ENCODE measurements at places on chromosomes 1 and 21.
A peak's percentile ranks its signal among the peaks of the same experiment; 100 is the strongest.

GRCh38 chr1:51264451-51264850 lies 28.4 kb downstream of the RNF11 start:
- H3K36me3 ChIP-seq, result no peaks in the 10 kb centered on the region
- peak overlapping the region; percentile 34 for H3K27ac ChIP-seq
- DNase-seq, result no peak
- no peak overlapping the region for H3K4me3 ChIP-seq
- no peaks in the 10 kb centered on the region for H3K27me3 ChIP-seq

- no peak overlapping the region for H3K4me3 ChIP-seq
- no peak overlapping the region for H3K27ac ChIP-seq
- no peaks in the 10 kb centered on the region for H3K27me3 ChIP-seq
- DNase-seq, result no peak
- H3K36me3 ChIP-seq, result no peaks in the 10 kb centered on the region
Measured at GRCh38 chr1:156999596-157000320, 45.8 kb downstream of the ARHGEF11 start.

- H3K27me3 ChIP-seq, result no peaks in the 10 kb centered on the region
- H3K36me3 ChIP-seq, result no peaks in the 10 kb centered on the region
- DNase-seq, result no peak
Measured at GRCh38 chr1:116152577-116152943, 41.4 kb downstream of the MAB21L3 start.

- no peaks in the 10 kb centered on the region for H3K27me3 ChIP-seq
- no peak overlapping the region for H3K4me3 ChIP-seq
- no peaks in the 10 kb centered on the region for H3K36me3 ChIP-seq
- no peak overlapping the region for H3K27ac ChIP-seq
- DNase-seq, result no peak
Measured at GRCh38 chr1:55396381-55396891, 181.3 kb upstream of the USP24 start.

- DNase-seq, result no peak
- H3K36me3 ChIP-seq, result no peaks in the 10 kb centered on the region
- H3K27me3 ChIP-seq, result no peaks in the 10 kb centered on the region
- no peak overlapping the region for H3K4me3 ChIP-seq
- H3K4me1 ChIP-seq, result peaks cover 9% of the 10 kb centered on the region
Measured at GRCh38 chr1:41469706-41470105, 14.8 kb downstream of the EDN2 start.

- no peak overlapping the region for H3K4me3 ChIP-seq
- no peaks in the 10 kb centered on the region for H3K36me3 ChIP-seq
- peak overlapping the region; percentile 39 for H3K27ac ChIP-seq
- no peak for DNase-seq
- H3K27me3 ChIP-seq, result no peaks in the 10 kb centered on the region
Measured at GRCh38 chr1:219433496-219434131, 179.3 kb downstream of the ZC3H11B start.

DNA sequence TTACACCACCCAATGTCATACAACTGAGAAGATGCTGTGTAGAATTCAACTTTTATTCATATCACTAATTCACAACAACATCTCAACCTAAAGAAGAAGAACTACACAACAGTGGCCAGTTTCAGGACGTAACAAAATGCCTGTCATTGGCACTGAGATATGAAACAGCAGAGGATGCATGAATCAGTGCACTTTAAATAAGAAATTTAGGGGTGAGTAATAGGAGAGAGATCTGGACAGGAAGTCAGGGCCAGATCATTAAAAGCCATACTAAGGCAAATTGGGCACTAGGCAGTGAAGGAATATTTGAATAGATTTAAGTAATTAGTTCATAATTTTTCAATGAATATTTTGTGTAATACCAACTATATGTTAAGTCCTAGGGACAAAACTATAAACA lies 510.5 kb downstream of the PLPP3 start:
- no peaks in the 10 kb centered on the region for H3K36me3 ChIP-seq
- H3K4me3 ChIP-seq, result no peak overlapping the region
- DNase-seq, result no peak
- peaks cover 24% of the 10 kb centered on the region for H3K4me1 ChIP-seq
- H3K27me3 ChIP-seq, result no peaks in the 10 kb centered on the region
- H3K27ac ChIP-seq, result no peak overlapping the region

DNA sequence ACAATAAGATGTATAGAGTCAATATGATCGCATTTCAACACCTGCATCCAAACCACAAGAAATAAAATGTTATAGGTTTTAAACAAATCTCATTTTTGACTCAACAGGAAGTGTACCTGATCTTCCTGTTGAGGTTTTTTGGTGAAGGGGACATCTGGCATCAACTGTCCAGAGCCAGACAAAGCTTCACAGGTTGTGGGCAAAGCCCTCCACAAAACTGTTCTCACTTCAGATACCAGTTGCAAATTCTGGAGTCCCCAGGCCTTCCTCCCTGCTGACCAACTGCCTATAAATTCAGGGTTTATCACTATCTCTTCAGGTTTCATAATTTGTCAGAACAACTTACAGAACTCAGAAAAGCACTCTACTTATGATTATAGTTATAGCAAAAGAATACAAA lies 326.1 kb upstream of the CAMK1G start:
- no peak overlapping the region for H3K4me3 ChIP-seq
- H3K27me3 ChIP-seq, result peaks cover 30% of the 10 kb centered on the region
- no peak overlapping the region for H3K27ac ChIP-seq

- H3K27ac ChIP-seq, result no peak overlapping the region
- no peak for DNase-seq
Measured at GRCh38 chr1:61754545-61754944, 12.3 kb downstream of the PATJ start.

DNA sequence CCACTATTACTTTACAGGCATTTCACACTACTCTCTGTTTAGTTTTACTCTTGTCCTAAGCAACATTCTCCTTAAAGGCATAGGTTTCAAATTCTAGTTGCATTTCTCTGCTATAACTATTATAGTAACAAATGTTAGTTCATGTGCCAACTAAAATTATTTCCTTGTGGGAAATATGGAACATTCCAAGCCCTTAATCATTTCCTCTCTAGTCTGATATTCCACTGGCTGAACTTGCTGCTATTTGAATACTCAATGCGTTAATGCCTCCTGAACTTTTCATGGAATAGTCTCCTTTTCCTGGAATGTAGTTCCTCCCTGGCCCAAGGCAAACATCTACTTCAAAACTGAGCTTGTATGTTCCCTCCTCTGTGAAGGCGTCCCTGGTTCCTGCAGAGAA lies 19.3 kb upstream of the TBX19 start:
- DNase-seq, result no peak
- H3K4me3 ChIP-seq, result peak overlapping the region; percentile 4
- H3K27ac ChIP-seq, result peak overlapping the region; percentile 34
- no peaks in the 10 kb centered on the region for H3K27me3 ChIP-seq

GRCh38 chr1:99305626-99306025 lies 41.3 kb downstream of the PLPPR4 start:
- H3K4me3 ChIP-seq, result no peak overlapping the region
- H3K27me3 ChIP-seq, result no peaks in the 10 kb centered on the region
- H3K27ac ChIP-seq, result no peak overlapping the region

DNA sequence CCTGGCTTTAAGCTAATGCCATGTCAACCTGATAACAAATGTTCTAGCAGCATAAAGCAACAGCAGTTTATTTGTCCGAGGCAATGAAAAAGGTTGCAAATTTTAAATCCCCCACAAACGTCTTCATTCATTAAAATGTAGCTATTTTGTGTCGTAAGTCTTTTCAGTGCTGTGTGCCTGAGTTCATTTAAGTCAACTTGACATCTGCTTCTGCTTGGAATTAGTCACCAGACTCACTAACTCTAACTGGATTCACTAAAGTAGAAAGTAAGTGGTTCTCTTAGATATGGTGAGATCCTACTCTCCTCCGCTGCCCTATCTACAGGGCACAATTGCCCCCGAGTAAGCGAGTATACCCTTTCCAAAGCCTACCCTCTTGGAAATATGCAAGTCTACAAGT lies 118.4 kb upstream of the CHRM3 start:
- no peak for DNase-seq
- no peaks in the 10 kb centered on the region for H3K4me1 ChIP-seq
- H3K4me3 ChIP-seq, result no peak overlapping the region
- H3K27ac ChIP-seq, result no peak overlapping the region

- H3K4me1 ChIP-seq, result peaks cover 72% of the 10 kb centered on the region
- no peak for DNase-seq
- H3K27ac ChIP-seq, result peak overlapping the region; percentile 21
- no peaks in the 10 kb centered on the region for H3K27me3 ChIP-seq
- peaks cover 3% of the 10 kb centered on the region for H3K36me3 ChIP-seq
Measured at GRCh38 chr1:15693371-15693770, 9.3 kb downstream of the PLEKHM2 start.

GRCh38 chr1:153597206-153597605 lies 15.7 kb downstream of the S100A16 start:
- no peaks in the 10 kb centered on the region for H3K27me3 ChIP-seq
- H3K36me3 ChIP-seq, result no peaks in the 10 kb centered on the region
- H3K27ac ChIP-seq, result no peak overlapping the region
- H3K4me1 ChIP-seq, result peaks cover 8% of the 10 kb centered on the region
- H3K4me3 ChIP-seq, result no peak overlapping the region

DNA sequence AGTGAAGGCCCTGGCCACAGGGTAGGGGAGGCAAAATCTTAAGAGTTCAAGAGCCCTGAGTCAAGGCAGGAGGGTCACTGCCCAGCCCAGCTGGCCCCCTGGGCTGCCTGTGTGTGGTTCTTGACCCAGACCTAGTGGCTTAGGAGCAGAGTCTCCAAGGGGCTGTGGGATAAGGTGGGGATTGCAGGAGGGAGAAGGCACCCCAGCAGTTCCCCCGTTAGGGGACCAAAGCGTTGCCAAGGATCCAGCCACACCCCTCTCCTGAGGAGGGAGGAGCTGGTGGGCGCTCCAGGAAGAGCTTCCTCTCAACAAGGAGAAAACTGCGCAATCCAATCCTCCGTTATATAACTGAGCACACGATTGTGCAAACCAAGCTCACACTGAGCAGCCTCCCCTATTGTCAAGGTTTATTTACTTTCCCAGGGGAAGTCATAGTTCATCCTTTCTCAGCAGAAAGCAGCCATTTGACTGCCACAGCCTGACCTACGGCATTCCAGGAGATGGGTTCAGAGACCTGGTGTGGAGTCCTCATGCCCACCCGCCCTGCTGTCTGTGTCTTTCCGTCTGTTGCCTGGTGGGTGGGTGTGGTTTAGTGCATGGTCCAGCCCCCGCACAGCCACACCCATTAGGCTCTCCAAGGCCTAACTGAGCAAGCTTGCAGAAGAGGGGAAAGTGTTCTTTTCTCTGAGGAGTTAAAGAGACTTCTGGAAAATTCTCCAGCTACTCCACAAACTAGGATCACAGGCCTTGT lies 3.5 kb downstream of the EPHX1 start:
- H3K4me3 ChIP-seq, result peak overlapping the region; percentile 90
- no peaks in the 10 kb centered on the region for H3K36me3 ChIP-seq
- H3K27me3 ChIP-seq, result no peaks in the 10 kb centered on the region
- DNase-seq, result peak; percentile 68
- H3K27ac ChIP-seq, result peak overlapping the region; percentile 95

DNA sequence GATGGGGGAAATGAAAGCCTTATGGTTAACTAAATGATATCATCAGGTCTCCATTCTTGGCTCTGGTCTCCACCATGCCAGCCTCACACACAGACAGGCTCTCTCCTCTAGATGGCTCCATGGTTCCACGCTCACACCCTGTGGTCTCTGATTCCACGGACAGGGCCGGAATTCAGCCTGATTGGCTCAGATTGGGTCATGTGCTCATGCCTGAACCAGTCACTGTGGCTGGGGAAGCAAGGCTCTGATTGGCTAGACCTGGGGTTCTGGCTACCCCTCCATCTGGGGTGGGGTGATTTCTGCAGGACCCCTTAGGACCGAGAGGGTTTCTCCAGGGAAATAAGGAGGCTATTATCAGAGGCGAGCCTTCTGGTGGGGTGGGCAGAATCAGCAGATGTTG lies 277.0 kb downstream of the PTPRU start:
- H3K27ac ChIP-seq, result no peak overlapping the region
- no peak overlapping the region for H3K4me3 ChIP-seq
- no peaks in the 10 kb centered on the region for H3K36me3 ChIP-seq
- DNase-seq, result peak; percentile 22
- H3K27me3 ChIP-seq, result peaks cover 60% of the 10 kb centered on the region

DNA sequence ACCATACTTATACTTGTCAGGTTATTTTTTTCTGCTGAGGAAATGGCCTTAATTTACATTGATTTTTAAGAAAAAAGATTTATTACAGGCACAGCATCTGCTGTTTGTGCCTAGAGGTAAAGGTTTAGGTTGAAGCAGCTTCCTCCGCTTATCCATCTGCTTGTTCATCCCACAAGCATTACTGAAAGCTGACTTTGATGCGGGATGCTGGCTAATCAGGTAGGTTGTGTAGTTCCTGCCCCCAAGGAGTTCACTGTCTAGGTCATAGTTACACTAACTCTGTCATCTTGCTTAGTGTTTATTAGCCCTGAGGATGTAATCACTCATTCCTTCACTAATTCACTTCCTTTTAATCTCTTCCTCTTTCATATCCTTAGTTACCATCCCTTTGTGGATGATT lies 377.7 kb upstream of the KAZN start:
- H3K4me1 ChIP-seq, result peaks cover 4% of the 10 kb centered on the region
- no peak for DNase-seq
- no peak overlapping the region for H3K4me3 ChIP-seq
- H3K27ac ChIP-seq, result no peak overlapping the region
- H3K36me3 ChIP-seq, result no peaks in the 10 kb centered on the region

- DNase-seq, result no peak
- no peaks in the 10 kb centered on the region for H3K27me3 ChIP-seq
- H3K27ac ChIP-seq, result no peak overlapping the region
Measured at GRCh38 chr1:96651517-96651916, 70.1 kb upstream of the PTBP2 start.

GRCh38 chr1:160256396-160257046 lies 5.8 kb downstream of the DCAF8 start:
- H3K27me3 ChIP-seq, result no peaks in the 10 kb centered on the region
- peak overlapping the region; percentile 96 for H3K27ac ChIP-seq
- no peak overlapping the region for H3K4me3 ChIP-seq
- peaks cover 14% of the 10 kb centered on the region for H3K36me3 ChIP-seq
- H3K4me1 ChIP-seq, result peaks cover 79% of the 10 kb centered on the region
- DNase-seq, result no peak

DNA sequence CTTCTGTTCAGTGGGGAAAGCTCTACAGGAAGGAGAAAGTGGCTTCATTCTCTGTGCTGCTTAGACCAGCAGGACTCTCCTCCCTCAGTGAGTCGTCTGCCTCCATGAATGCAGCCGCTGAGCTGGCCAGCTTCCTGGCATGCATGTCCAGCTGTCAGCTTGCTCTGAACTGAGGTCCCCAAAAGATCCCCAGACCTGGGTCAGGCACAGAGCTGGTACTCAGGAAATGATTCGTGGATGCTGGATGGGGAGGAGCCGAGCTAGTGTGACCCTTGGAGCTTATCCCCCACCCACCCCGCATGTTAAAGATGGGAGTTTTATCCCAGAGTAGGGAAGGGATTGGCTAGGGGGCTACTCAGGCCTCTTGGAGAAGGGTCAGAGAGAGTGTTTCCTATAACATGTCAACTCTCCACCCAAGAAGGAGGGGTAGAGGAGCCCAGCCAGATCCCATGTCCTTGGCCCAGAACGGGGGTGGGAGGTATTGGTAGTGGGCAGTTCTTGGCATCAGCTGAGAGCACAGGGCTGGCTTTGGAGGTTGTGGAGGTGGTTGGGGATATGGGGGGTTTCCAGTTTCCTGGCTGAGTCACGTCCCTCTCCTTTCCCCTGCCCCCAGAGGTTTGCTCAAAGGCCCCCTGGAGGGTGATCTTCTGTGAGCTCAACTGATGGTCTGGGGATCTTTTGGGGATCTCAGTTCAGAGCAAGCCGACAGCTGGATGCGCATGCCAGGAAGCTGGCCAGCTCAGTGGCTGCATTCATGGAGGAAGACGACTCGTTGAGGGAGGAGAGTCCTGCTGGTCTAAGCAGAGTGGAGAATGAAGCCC lies 110.1 kb downstream of the FOXD2 start:
- H3K4me3 ChIP-seq, result no peak overlapping the region
- no peaks in the 10 kb centered on the region for H3K36me3 ChIP-seq
- no peaks in the 10 kb centered on the region for H3K4me1 ChIP-seq

All from left ventricle myocardium inferior (tissue), 1 donor.